Memory B cell (primary cell): ENCODE measurements at places on chromosomes 16 and 17.

GRCh38 chr16:84879569-84880487 is 60.0 kb downstream of the CRISPLD2 start:
- no peak for DNase-seq

GRCh38 chr16:80277182-80277581 is 263.6 kb upstream of the DYNLRB2 start:
- no peak for DNase-seq

GRCh38 chr17:78812855-78813254 is 27.8 kb downstream of the USP36 start:
- DNase-seq: no peak

DNA sequence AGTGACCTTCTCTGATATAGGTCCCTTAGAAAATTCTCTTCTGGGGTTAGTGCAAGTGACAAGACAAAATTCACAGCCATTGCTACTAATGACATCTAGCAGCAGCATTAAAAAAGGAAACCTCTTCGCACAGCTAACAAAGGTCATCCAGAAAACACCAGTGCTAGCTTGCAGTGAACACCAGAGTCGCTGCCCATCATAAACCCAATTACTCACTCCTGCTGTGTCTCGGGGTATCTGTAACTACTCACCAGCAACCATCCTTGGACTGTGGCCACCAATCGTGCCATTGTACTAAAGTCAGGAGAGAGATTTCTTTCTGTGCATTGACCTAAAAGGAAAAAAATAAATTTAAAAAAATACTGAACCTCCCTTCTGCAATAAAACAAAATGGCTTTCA is 1494.7 kb upstream of the CDH8 start:
- no peak for DNase-seq

GRCh38 chr17:47638903-47639302 is 10.8 kb upstream of the KPNB1 start:
- DNase-seq: no peak

- DNase-seq: no peak
These were observed 32.8 kb downstream of the DRC3 start for GRCh38 chr17:18005496-18005895.

DNA sequence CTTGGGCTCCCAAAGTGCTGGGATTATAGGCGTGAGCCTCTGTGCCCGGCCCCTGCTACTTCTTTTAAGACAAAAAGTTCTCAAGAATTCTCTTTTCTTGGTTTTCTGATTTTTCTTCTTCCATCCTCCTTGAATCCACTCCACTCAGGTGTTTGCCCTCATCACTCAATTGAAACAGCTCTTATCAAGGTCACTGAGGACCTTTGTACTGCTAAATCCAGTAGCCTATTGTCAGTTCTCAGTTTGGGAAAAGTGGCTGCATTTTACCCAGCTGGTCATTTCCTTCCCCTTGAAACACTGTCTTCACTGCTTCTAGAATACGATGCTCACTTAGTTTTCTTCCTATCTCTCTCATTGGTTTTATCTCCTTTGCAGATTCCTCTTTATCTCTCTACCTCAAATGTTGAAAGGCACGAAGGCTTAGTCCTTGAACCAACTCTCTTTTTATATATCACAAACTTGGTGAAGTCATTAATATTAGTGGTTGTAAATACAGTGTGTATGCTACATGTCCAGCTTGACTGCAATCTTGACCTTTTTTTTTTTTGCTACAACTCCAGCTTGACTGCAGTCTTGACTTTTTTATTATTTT is 29.8 kb downstream of the ZNRF1 start:
- DNase-seq: no peak

- DNase-seq: no peak
These were observed 850 bp upstream of the PNMT start for GRCh38 chr17:39667262-39667944.

DNA sequence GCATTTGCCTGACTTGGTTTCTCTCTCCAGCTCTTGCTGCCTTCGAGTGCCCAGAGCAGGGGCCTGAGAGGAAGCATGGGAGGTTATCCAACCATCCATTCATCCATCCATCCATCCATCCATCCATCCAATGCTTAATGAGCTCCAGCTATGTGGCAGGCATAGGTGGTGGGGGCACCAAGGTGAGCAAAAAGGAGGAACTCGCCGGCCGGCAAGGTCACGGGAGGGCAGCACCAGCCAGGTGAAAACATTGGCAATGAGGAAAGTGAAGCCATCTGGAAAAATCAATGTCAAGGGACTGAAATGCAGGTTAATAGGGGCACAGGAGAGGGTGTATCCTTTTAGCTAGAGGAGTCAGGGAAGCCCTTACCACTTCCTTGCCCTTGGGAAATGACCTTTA is 18.2 kb upstream of the DOK4 start:
- DNase-seq: no peak
